ENCODE measurements at places on chromosomes 2 and 18.

GRCh38 chr2:242020196-242021004 lies 150.9 kb downstream of the RTP5 start:
- no peak for DNase-seq

GRCh38 chr18:77002496-77002895 lies 130.1 kb downstream of the MBP start:
- no peak for DNase-seq

GRCh38 chr2:174985614-174986013 lies 19.6 kb downstream of the CHN1 start:
- DNase-seq = no peak

DNA sequence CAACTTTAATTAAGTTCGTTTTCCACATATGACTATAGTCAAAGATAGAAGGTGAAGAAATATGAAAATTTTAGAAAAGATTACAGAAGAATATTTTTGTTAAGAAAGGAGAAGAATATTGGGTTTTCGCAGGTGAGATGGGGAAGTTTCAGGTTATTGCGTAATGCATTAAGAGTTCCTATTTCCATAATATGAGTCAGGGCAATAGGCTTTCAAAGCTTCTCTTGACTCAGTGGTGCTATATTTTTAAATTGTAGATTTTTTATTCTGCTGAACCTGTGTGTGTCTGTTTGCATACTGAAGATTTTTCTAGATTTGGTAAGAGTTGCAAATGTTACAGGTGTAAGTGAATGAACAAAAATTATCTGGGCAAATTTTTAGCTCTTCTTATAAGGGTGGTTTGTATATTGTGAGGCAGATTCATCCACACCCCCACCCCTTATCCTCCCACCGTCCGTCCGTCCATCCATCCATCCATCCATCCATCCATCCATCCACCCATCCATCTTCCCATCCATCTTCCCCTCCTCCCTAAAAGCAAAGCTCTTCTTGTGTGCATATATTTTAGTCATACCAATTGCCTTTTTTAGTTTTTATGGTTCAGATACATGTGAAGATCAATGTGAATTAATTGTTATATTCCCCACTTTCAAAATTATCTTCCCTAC lies 69.6 kb downstream of the MYO1B start:
- no peak for DNase-seq

DNA sequence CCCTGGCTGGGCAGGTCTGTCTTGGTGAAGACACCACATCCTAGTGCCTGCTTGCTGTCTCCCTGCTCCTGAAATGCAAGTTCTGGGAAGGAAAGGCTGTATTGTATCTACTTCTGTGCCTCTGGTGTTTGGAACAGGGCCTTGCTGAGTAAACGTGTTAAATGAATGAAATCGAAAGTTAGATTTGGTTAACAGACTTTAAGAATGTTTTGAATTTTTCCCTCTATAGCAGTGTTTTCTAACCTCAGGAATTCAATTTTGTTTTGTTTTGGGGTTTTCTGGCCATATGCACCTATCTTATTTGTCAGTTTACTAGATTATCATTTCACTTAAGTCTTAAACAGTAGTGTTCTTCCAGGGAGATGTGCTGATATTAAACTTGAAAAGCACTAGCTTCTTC lies 20.7 kb downstream of the FARP2 start:
- DNase-seq = no peak

GRCh38 chr2:150676747-150677383 lies 189.4 kb upstream of the RND3 start:
- no peak for DNase-seq

- DNase-seq = no peak
Measured at GRCh38 chr2:163698857-163699256, 37.0 kb downstream of the FIGN start.

- no peak for DNase-seq
Measured at GRCh38 chr18:2986150-2986865, 26.6 kb downstream of the LPIN2 start.

DNA sequence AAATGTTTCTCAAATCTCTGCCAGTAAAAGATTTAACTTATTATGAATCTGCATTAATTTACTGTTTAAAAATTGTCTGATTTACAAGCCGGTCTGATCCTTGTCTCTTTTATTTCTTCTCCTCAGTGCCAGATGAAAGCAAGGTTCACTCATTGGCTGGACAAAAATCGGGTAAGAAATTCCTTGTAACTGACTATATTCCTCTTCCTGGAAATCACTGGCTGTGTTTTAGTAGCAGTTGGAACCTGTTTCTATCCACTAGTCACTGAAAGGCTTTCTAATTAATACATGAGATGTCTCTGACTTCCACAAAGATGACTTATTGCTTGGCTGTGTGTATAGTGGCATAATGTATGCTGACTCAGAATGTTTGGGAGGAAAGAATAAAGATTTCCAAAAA lies 436.6 kb upstream of the NRP2 start:
- no peak for DNase-seq

DNA sequence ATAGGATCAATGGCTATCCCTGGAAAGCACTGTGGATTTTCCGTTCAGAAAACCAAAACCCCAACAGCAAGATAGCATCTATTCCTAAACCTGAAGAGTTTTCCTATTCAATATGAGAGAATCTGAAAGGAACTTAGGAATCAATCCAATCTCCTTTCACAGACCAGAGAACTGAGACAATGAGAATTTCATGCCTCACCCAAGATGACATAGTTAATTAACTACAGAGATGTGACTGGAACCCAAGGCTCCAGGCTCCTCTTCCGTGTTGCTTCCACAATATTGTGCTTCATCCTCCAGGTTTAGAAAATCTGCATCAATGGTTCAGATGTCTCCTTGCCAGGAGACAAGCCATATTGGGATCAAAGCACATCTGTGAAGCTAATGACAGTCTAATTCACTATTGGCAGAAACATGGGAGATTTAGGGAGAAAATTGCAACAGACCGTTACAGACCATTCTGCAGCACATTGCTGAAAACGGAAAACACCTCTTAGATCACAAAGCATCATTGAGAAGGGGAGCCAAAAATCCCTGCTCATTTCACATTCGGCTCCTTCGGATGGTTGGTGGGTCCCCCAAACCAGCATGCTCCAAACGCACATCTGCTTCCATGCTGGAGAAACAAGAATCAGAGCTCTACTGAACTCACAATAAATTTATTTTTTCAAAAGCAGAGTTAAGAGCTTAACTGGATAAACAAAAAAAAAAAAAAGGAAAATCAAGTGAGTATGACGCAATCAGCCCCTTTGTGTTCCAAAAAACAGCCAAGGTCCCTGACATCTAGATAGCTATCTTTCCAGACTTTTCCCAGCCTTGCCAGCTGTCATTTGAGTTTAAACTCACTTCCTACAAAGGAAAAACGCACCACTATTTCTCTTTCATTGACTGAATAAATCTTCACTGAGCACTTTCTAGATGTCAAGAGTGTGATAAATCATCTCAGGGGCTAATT lies 290.3 kb downstream of the C1D start:
- no peak for DNase-seq

GRCh38 chr2:48395658-48396057 lies 134.3 kb upstream of the STON1 start:
- DNase-seq = no peak

DNA sequence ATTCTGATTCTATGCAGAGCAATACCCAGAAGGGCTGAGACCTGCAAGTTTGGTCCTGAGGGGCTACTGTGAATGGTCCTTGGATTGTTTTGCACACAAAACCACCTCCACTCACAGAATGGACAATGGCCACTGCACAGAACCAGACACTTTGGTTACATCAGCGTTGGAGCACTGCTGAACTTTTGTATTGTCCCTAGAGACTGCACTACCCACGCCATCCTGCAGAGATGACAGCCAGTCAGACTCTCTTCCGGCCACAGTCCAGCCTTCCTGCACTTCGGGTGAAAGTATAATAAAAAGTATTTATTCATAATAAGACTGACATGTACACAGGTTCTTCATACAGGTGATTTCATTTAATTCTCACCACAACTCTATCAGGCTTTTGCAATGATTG lies 35.7 kb downstream of the CELF4 start:
- DNase-seq = no peak

GRCh38 chr2:28173377-28173776 lies 219.3 kb upstream of the FOSL2 start:
- no peak for DNase-seq

GRCh38 chr2:189681203-189681602 lies 6.7 kb downstream of the ANKAR start:
- no peak for DNase-seq

- DNase-seq = no peak
Measured at GRCh38 chr2:60957224-60957623, 60.3 kb upstream of the PEX13 start.

GRCh38 chr2:168371273-168372019 lies 84.6 kb upstream of the CERS6 start:
- peak; percentile 3 for DNase-seq

DNA sequence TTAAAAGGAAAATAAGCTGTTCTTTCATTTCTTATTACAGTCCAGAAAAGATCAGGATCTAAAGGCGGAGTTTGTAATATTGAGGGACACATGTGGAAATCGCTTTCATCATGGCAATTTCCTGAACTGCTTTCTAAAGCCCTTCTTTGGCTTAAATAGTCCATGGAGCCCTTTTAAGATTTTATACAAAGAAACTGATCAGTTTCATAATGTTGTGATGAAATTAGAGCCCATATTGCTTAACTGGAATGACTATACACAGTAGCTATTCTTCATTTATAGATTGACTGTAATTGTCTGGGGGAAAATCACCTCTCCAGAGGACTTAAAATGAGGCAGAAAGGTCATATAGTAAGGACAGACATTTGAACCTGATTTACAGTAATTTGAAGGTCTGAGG lies 322.2 kb downstream of the ETAA1 start:
- DNase-seq = no peak

DNA sequence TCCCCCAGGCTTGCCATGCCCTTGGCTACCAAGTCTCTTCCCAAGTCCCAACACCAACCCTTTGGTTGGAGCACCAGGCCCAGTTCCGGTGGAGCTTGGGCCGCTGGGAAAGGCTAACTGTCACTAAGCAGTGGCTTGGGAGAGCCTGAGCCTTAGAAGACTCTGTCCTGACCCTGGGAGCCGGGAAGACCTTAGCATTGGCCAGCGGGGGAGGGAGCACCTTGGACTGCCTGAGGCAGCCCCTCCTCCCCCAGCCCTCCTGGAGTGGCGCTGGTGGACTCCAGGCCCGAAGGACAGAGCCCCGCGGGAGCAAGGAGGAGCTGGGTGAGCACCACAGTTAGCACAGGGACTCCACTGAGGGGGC lies 62.5 kb upstream of the POMC start:
- no peak for DNase-seq

DNA sequence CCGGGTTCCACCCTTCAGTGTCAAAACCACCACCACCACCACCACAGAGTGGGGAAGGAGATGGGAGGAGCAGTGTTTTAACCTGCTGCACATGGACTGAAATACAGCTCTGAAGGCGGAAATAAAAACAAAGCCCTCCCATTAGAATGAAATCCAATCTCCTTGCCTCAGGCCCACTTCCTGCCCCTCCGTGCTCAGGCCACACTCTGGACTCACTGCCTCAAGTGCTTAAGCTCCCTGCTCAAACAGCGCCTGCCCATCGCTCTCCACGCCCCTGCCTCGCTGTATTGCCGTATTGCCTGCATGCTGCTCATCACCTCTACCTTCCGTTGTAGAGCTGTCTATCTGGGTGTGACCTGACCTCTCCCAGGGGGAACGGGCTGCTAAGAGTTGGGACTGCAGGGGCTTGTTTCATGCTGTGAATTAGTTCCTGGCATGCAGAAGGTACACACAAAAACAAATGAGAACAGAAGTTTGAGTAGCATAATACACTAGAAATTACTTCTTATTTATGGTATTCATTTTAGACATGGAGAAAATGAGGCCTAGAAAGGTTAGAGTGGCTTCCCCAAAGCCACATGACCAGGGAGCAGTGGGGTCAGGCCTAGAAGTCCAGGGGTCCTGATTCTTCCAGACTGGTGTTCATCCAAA lies 31.6 kb upstream of the NEB start:
- DNase-seq = no peak

DNA sequence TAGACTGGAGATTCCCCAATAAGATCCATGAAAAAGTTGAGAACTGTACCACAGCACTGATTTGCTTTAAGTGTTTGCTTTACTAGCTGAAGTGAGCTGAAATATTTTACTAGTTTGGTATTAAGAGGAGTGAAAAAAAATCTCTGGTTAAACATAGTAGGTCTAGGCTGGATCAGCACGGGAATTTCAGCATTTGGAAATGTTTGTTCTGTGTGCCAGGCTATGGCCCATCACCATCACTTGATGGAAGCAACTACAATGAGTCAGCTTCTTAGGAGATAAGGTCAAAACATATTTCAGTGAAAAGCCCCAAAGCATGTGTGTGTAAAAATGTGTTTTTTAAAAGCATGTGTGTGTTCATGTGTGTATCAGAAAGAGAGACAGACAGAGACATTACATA lies 131.4 kb upstream of the DNMT3A start:
- no peak for DNase-seq

DNA sequence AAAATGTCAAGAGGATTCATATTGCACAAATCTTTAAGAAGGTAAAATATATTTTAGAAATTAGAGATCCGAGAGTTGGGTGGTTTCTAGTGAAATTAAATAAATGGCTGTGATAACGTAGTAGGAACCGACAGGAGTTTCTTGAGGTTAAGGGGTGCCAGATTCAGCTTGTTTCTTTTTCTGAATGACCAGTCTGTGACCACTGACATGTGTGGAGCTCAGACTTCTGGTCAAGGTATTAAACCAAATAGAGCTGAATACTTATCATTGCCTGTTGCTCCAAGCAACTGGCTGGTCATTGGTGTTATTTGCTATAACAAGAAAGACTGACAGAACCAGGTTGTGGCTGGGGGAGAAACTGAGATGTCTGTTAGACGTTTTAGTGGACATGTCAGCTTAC lies 408.2 kb upstream of the HS6ST1 start:
- no peak for DNase-seq

DNA sequence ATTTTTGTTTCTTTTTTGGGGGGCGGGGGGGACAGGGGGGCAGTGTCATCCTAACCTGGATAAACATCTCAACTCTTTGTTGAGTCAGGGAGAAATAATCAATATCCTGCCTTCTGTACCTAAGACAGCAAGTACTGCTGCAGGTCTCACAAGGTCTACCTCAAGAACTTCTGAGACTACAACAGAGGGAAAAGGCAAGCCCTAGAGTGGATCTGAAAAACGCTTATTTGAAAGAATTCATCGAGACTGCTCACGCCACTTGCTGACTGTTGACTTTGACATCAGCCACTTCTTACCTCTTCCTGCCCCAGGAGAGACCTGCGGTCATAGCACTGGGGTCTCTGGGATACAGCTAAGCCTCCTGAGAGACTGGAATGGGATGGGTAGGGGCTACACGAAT lies 8.4 kb downstream of the HDLBP start:
- no peak for DNase-seq
